ENCODE measurements at places on chromosomes 1 and 21. TPM values are rescaled to one million over a fixed set of nuclear protein-coding genes. Genes with fewer than 3 reads are reported as not detected.

- no peaks in the 10 kb centered on the region for H3K27me3 ChIP-seq
- no peak overlapping the region for H3K27ac ChIP-seq
- no peak overlapping the region for H3K4me3 ChIP-seq
Observed at GRCh38 chr1:14866911-14867612, 268.6 kb downstream of the KAZN start.

DNA sequence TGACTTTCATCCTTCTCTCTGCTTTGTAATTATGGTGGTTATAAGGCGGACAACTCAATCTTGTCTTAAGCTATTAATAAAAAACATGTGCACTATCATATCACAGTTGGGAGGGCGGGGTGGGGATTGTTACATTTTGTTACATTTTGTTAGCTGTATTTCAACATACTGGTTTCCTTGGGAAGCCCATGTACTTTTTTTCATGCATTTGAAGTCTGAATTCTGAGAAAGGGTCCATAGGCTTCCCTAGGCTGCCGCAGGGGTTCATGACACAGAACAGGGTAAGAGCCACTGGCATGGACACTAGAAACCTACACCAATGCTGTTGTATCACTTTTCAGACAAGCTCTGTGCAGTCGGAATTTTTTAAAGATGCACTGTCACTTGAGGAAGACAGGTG is 178.8 kb downstream of the ETS2 start:
- H3K27ac ChIP-seq: no peak overlapping the region
- no peaks in the 10 kb centered on the region for H3K27me3 ChIP-seq
- no peaks in the 10 kb centered on the region for H3K4me1 ChIP-seq
- H3K36me3 ChIP-seq: no peaks in the 10 kb centered on the region

- no peak overlapping the region for H3K4me3 ChIP-seq
- H3K4me1 ChIP-seq: peaks cover 22% of the 10 kb centered on the region
- H3K36me3 ChIP-seq: no peaks in the 10 kb centered on the region
- H3K27ac ChIP-seq: no peak overlapping the region
- no peak for DNase-seq
- H3K27me3 ChIP-seq: no peaks in the 10 kb centered on the region
Observed at GRCh38 chr1:233675893-233676292, 62.0 kb downstream of the KCNK1 start.

- H3K27me3 ChIP-seq: no peaks in the 10 kb centered on the region
- no peak overlapping the region for H3K27ac ChIP-seq
- no peak for DNase-seq
- no peaks in the 10 kb centered on the region for H3K36me3 ChIP-seq
- no peak overlapping the region for H3K4me3 ChIP-seq
- peaks cover 33% of the 10 kb centered on the region for H3K4me1 ChIP-seq
Observed at GRCh38 chr1:221761354-221762002, 19.6 kb upstream of the DUSP10 start.

GRCh38 chr1:157154291-157154690 is 16.1 kb upstream of the ETV3 start:
- H3K36me3 ChIP-seq: no peaks in the 10 kb centered on the region
- no peak overlapping the region for H3K27ac ChIP-seq
- H3K4me1 ChIP-seq: no peaks in the 10 kb centered on the region
- no peak for DNase-seq
- no peak overlapping the region for H3K4me3 ChIP-seq

DNA sequence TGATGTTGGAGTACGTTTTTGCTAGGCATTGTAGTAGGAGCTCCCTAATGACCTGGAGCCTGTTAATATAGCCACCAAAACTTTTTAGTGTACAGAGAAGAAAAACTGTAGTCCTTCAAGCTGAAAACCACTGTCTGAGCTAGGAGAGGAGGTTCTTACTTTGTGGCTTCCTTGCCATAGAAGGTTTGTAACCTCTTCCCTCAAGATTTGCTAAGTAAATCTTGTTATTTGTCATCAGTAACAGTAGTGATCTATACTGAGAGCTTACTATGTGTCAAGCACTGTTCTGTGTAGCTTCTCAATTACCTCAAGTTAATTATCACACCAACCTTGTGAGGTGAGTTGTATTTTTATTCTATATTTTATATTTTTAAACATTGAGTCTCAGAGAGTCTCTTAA is 21.2 kb upstream of the LRRC8C start:
- H3K36me3 ChIP-seq: no peaks in the 10 kb centered on the region
- H3K4me1 ChIP-seq: no peaks in the 10 kb centered on the region
- H3K4me3 ChIP-seq: no peak overlapping the region
- no peak overlapping the region for H3K27ac ChIP-seq
- no peaks in the 10 kb centered on the region for H3K27me3 ChIP-seq

DNA sequence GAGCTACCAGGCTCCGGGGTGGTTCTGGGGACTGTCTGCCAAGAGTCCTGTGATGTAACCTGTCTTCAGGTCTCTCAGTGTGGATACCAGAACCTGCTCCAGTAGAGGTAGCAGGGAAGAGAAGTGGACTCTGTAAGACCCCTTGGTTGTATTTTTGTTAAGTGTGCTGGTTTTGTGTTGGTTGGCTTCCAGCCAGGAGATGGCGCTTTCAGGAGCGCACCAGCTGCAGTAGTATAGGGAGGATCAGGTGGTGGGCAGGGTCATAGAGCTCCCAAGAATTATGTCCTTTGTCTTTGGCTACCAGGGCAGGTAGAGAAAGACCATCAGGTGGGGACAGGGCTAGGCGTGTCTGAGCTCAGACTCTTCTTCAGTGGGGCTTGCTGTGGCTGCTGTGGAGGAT is 1147.2 kb upstream of the ADGRL4 start:
- no peak overlapping the region for H3K27ac ChIP-seq
- H3K4me1 ChIP-seq: no peaks in the 10 kb centered on the region
- no peak for DNase-seq

DNA sequence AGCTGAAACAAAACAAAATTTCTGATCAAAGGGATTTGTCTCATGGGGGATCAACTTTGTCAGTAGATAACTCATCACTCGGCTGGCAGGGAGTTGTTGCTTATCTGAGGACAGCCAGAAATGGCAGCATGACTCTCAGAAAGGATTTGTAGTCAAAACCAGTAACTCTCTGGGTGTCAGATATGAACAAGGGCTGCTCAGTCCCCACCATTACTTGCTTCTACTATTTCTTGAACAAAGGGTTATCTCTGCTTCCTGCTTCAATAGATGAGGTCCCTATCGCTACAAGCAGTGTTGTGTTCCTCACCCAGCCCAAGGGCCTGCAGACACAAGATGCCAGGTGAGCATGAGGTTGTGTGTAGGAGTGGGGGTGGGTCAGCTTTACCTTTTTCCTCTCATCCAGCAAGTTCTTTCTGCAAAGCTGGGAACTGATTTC is 116.2 kb downstream of the PTBP2 start:
- no peaks in the 10 kb centered on the region for H3K27me3 ChIP-seq
- no peak for DNase-seq
- no peaks in the 10 kb centered on the region for H3K4me1 ChIP-seq
- no peak overlapping the region for H3K4me3 ChIP-seq

DNA sequence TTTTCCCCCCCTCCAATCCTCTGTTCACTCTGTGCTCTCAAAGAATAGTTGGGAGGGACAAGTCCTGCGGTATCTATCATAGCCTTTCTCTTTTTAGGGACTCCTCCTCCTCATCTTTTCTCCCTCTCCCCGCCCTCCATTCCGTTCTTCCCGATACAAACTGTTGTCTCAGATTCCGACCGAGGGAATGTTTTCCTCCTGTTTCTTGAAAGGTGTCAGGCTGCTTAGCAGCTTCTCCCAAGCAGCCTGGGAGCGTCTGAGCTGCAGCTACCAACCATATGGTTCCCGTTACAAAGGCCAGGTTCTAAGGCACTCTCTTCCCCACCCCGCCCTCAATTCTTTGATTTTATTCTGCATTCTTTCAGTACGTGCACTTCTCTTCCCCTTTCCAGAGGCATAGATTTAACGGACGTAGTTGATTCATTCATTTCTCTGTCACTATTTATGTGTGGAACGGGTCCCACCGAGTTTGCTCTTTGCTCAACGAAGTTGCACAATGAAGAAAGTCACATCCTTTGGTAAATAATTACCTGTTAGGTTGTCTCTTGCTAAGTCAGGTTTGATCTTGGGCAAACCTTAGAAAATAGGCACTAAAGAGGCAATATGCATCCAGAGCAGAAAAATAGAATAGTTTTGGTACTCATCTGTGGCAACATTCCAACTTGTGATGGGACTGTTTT is 2.8 kb downstream of the ADGRL2 start:
- no peak overlapping the region for H3K27ac ChIP-seq
- H3K4me3 ChIP-seq: peak overlapping the region; percentile 69
- DNase-seq: peak; percentile 17
- H3K4me1 ChIP-seq: no peaks in the 10 kb centered on the region
- H3K27me3 ChIP-seq: no peaks in the 10 kb centered on the region
- H3K36me3 ChIP-seq: no peaks in the 10 kb centered on the region

DNA sequence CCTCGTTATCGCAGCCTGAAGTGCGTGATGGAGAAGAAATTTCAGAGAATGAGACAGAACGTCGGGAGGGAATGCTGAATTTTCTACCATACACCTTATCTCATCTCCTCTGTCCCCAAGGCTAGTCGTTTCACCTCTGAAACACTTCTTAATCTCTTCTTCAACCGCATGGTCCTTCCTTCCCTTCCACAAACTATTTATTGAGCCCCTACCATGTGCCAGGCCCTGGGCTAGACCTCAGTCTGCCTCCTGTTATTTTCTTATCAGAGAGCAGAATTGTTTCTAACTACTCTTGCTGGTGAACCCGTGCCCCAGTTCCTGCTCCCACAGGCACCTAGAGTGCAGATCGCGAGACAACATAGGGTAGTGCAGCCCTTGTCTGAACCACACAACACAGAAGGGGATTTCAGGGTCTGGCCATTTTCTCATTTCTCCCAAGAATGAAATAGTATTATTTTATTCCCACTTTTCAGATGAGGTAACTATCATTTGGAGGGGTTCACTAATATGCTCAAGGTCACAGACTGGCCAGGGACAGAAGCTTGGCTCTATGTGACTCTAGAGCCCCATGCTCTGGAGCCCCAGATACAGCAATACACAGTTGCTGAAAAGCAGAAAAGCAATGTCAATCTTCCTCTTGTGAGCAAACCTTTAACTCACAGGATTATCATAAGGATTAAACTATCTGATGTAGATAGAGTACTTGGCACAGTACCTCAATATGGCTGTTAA is 598 bp upstream of the ADIPOR1 start:
- H3K36me3 ChIP-seq: no peaks in the 10 kb centered on the region
- H3K4me3 ChIP-seq: peak overlapping the region; percentile 81
- H3K27me3 ChIP-seq: no peaks in the 10 kb centered on the region
- peak overlapping the region; percentile 93 for H3K27ac ChIP-seq
- no peak for DNase-seq
- H3K4me1 ChIP-seq: peaks cover 5% of the 10 kb centered on the region

DNA sequence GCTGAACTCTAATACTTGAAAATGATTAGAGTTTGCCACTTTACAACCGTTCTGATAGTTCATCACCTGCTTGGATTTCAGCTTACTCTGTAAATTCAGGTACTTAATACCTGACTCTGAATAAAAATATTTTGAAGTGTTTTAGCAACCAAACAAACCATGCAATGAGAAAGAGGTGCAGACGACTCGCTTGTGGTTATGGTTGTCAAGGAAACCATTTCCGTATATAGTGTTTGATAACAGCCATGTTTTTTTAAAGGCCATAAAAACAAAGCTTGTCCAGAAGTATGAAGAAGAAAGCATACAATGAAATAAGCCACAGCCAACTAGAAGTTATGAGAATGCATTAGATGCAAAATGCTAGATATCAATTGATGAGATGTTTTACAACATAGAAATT is 167.2 kb upstream of the HMCN1 start:
- H3K36me3 ChIP-seq: no peaks in the 10 kb centered on the region
- H3K4me1 ChIP-seq: peaks cover 9% of the 10 kb centered on the region
- no peak overlapping the region for H3K4me3 ChIP-seq

DNA sequence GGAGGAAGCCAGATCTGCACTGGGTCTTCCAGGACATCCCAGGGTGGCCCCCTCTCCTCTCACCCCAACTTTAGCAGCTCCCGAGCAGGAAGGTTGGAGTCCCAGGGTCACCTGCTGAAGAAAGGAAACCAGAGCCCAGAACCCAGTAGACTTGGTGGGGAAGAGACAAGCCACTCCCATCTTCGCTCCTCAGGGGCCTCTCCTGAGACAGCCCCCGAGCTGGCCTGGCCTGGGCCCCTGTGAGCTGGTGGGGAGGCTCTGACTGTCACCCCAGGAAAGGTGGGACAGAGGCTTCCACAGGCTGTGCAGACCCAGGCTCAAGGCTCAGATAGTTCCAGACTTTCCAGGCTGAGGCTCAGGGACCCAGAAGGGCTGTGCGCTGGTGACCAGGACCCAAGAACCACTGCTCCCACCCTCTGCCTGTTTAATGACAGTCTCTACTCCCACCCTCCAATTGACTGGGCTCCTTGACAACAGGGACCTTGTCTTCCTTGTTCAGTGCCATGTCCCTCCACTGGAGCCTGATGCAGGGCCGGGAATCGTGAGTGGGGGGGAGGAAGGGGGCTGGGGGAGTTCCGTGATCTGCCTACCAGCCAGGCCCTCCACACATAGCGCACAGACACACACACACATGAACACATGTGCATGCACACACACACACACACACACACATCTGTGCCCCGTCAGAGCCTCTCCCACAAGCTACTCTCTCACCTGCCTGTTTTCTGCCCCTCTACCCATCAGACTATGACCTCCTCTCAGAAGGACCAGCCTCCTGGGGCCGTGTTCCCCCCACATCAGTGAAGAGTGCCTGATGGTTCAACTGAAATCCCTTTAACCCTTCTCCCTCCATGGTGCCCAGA is 401.2 kb downstream of the MATN1 start:
- no peak for DNase-seq
- H3K4me3 ChIP-seq: no peak overlapping the region
- no peaks in the 10 kb centered on the region for H3K4me1 ChIP-seq
- H3K27ac ChIP-seq: no peak overlapping the region

GRCh38 chr1:13807209-13807608 is 107.2 kb downstream of the PRDM2 start:
- H3K4me1 ChIP-seq: no peaks in the 10 kb centered on the region
- no peaks in the 10 kb centered on the region for H3K36me3 ChIP-seq
- H3K4me3 ChIP-seq: no peak overlapping the region
- no peak overlapping the region for H3K27ac ChIP-seq

DNA sequence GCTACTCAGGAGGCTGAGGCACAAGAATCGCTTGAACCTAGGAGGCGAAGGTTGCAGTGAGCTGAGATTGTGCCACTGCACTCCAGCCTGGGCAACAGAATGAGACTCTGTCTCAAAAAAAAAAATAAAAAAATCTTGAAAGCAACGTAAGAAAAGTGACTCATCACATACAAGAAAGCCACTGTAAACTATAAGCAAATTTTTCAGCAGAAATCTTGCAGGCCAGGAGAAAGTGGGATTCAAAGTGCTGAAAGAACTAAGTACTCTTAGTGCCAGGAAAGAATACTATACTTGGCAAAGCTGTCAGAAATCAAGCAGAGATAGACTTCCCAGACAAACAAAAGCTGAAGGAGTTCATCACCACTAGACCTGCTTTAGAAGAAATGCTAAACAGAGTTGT is 4.4 kb upstream of the HMGN1 start:
- no peaks in the 10 kb centered on the region for H3K36me3 ChIP-seq
- H3K27ac ChIP-seq: no peak overlapping the region
- H3K27me3 ChIP-seq: no peaks in the 10 kb centered on the region

The FLG gene
- not detected for total RNA-seq

The PWP2 gene
- total RNA-seq: 2.4 TPM

All from pancreas (tissue), 10 donors.